ENCODE measurements at places on chromosomes 7 and 10.

DNA sequence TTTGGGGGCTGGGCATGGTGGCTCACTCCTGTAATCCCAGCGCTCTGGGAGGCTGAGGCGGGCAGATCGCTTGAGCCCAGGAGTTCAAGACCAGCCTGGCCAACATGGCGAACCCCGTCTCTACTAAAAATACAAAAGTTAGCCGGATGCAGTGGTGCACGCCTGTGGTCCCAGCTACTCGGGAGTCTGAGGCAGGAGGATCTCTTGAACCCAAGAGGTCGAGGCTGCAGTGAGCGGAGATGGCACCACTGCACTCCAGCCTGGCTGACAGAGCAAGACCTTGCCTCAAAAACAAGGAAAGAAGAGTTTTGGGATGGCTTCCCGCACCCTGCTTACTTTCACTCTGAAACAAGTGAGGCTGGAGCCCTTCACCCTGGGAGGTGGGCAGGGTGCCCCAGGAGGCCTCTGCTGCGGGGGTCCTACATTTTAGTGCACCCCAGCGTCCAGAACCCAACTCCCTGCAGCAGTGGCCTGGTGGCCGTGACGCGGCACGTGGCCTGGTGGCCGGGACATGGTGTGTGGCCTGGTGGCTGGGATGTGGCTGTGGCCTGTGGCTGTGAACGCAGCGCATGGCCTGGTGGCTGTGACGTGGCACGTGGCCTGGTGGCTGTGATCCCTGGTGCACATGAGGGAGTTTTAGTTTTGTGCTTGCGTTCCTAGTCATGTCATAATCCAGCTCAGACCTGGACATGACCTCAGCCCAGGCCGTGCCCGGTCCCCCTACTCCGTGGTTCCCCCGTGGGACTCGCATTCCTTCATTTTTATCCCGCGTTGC is 9.3 kb downstream of the KNDC1 start:
- no peak for DNase-seq

DNA sequence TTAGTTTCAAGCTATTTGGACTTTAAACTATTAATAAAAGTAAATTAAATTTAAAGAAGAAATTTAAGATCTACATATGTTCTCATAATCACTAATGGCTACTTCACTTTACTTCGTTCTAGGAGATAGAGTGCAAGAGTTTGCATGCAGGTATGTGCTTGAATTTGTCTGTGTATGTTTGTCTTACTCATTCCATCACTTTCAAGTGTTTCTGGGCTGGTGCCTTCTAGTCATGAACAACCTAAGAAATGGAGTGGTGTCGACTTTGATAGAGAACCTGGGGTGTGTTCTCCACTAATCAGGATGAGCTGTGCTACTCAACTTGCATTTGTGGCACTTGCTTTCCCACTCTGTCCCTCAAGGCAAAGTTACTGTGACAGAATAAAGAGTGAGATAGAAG is 169.9 kb downstream of the KCND2 start:
- DNase-seq: no peak

DNA sequence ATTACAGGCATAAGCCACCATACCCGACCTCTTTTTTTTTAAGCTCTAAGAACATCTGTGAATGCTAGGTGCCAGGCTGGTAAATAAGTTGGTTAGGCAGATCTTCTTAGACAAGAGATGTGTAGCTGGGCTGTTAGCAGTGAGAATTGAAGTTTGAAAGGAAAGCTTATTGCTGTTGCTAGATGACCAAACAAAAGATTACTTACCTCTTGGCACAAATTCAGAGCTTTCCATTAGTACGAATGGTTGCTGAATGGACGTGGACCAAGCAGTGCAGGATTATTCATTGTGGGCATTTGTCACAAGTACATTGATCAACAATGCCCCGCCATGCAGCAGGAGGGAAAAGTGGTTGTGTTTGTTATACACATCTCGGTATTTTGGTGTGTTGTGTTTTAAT is 131.2 kb downstream of the GFRA1 start:
- DNase-seq: no peak

GRCh38 chr7:51366930-51367613 is 50.5 kb upstream of the COBL start:
- peak; percentile 56 for DNase-seq

DNA sequence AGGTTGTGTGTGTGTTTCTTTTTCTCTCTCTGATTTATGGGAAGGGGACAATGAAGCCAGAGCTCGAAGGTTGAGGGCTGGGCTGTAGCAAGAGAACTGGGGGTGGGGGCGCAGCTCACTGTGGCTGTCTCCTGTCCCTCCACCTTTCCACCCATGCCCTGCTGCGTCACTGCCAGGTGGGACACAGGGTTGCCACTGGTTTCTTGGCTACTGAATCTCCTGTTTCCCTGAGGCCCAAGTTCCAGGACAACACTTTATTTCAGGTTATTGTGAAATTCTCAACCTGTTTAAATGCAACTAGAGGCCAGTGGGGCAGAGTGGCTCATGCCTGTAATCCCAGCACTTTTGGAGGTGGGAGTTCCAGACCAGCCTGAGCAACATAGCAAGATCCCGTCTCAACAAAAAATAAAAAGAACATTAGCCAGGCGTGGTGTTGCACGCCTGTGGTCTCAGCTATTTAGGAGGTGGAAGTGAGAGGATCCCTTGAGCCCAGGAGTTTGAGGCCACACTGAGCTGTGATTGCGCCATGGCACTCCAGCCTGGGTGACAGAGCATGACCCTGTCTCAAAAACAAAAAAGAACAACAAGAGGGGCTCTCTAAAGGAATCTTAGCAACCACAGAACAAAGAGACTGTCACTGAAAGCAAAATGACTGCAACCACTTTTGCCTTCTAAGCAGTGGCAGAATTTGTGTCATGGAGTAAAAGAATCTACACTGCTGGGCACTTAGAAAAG is 22.6 kb downstream of the TBATA start:
- no peak for DNase-seq

DNA sequence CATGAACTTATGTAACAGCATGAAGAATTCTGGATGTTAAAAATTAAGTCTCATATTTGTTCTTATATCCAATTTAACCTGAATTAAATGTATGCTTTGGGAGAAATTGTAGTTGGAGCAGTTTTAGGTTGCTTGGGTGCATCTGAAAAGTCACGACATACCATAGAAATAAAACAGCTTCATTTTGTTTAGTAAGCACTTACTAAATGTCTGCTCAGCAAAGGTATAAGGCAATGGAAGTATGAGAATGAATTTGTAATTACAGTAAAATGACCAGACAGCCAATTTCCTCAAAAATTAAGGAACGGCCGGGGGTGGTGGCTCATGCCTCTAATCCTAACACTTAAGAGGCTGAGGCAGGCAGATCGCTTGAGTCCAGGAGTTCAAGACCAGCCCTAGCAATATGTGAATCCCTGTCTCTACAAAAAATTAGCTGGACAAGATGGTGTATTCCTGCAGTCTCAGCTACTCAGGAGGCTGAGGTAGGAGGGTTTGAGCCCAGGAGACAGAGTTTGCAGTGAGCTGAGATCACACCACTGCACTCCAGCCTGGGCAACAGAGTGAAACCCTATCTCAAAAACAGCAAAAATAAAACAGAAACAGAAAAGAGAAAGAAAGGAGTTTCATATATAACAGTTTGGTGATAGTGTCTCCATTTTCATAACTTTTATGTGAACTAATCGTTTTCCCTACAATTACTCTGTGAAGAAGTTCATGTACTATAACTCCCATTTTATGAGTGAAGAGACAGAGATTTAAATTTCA is 47.2 kb upstream of the KLF6 start:
- no peak for DNase-seq

DNA sequence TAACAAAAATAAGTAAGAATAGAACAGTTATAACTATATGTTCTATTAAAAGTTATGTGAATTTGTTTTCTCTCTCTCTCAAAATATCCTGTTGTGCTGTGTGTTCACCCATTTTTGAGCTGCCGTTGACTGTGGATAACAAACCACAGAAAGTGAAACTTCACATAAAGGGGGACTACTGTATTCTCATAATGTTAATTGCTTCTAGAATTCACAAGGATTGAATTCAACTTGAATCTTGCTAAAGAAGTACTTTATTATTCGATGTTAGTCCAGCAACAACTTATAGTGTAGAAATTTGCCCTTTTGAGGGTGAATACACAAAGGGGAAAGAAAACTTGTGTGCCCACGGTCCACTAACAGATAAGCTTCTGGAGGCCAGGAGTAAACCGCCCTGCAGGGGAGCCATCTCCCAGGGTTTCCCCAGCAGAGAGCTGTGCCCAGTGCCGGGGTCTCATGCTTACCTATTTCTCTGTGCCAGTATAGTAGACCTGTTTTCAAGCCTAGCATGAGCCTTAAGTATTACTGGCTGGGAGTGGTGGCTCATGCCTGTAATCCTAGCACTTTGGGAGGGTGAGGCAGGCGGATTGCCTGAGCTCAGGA is 87.1 kb downstream of the KAT6B start:
- no peak for DNase-seq

- no peak for DNase-seq
These were observed 98.1 kb downstream of the CDC14C start for GRCh38 chr7:49022448-49022847.

GRCh38 chr10:101111547-101111946 is 19.6 kb upstream of the TLX1 start:
- peak; percentile 27 for DNase-seq

DNA sequence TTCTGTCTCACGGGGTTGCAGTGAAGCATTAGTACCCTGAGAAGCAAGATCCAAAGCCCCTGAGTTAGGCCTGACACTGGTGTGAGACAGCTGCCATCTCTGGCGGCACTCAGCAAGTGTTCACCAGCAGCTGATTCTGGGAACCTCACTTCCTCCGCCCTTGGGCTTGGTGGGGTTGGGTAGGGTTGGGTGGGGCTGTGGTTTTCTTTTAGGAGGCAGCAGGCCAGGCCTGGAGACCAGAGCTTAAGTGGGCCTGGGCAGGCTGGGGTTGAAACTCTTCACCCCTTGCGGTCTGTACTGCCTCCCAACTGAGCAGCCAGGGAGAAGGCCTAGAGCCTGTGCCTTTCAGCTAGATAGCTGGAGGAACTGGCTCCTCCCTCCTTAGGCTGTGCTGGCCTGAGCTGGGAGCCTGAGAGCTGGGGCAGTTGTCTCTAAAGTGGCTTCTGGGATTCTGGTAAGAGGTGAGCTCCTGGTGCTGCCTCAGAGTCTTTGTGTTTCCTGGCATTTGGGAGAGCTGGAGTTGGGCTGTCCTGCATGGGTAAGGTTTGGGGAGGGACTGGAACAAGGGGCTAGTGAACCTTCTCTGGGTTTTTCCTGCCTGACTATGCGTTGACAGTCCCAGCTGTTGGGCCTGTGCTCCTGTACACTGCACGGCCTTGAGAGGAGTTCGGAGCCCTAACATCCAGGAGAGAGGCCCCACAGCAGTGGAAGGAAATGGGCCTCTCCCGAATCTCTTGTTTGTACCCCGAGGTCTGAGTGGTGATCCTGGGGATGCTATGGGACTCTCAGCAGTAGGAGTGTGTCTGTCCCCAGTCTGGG is 5.1 kb downstream of the TSPAN14 start:
- DNase-seq: no peak

Measured in posterior cingulate gyrus (tissue), 11 donors.